ENCODE measurements at places on chromosomes 11 and 22.

DNA sequence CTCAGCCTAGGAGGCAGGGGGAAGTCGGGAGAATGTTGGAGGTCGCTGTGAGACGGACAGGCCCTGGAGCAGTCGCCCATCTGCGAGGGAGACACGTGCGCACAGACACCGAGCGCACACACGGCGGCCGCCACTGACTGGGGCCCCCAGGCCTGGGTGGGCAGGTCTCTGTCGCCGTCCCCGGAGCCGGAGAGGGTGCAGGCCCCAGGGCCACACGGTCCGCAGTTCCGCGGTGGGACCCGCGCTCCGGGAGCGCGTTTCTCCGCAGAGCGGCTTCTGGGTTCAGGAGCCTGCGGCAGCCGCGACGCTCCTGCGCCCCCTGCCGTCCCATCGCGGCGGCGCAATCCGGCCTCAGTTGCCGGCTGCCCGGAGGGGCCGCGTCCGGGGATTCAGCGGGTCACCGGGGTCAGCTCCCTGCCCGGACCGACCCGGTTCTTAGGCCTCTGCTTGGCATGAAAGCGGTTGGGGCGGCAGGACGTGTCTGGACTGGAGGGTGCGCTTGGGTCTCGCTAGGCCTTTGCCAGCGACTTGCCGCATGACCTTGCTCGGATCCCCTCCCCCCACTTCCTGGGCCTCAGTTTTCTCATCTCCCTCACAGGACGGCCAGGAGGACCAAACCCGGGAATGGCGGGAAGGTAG lies 31.2 kb downstream of the PDE2A start:
- DNase-seq = peak; percentile 55

DNA sequence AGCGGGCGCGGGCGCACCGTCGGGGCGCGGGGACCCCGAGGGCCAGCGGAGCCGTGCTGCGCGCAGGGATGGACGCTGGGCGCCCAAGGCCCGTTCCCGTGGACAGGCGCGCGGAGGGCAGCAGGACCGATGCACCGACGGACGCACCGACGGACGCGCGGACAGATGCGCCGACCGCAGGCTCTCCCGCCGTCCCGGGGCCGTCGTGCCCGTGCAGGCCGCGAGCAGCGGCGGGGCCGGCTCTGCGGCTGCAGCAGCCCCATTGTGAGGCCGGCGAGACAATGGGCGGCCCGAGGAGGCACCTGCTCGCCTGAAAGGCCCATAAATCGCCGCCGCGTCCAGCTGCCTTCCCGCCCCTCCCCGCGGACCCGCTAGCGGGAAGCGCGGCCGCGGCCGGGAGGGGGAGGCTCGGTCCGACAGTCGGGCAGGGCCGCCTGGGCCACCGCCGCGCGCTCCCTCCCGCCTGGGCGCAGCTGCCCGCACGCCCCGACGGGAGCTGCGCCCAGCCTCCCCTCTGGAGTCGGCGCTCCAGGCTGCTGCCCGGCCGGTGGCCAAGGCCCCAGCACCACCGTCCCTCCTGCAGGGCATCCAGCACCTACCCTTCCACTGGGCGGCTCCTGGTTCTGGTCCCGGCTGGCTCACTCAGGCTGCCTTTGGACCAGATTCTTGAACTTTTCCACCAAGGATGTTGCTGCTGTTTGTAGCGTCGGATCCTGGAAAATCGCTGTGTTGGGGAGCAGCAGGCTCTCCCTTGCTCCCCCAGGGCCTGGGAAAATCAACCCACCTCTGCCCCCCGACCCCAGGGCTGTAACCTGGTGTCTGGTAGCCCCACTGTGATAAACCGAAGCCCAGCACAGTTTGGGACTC lies 15.8 kb downstream of the CDKN1C start:
- DNase-seq = no peak

DNA sequence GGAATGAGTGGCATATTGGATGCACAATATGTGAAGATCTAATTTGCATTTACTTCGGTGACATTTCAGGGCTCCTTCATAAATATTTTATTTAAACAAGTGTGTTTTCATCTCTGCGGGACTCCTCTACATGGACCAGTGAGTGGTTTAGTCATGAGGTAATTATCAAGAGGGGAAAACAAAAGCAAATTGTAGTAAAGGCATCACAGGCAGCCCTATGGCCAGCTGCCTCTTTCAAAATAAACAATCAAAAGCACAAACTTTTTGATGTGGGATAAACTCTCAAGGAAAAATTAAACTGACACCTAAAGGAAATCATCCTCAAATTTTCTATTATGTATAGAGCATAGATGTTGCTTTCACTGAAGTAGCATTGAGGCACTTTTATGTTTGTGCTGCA lies 6.0 kb downstream of the SYT9 start:
- DNase-seq = no peak

- no peak for DNase-seq
These were observed 4.5 kb downstream of the MYEOV start for GRCh38 chr11:69298267-69299022.

DNA sequence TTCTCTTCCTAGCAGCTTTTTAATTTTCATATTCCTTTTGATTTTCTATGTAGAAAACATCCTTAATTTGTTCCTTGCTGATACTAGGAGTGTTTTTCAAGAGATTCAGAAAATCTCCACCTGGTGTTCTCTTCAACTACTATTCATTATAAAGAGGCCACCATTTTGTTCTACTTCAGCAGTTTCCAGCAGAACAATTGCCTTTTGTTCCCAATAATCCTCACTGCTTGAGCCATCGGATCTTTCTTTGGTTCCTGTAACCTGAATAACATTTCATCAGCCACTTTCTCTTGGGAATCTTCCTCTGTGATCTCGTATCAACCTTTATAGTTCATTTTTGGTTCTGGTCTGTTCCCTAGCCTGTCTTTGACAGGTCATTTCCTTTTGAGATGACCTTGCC lies 1.8 kb upstream of the OR10A5 start:
- DNase-seq = peak; percentile 16

GRCh38 chr11:130047141-130047540 lies 22.6 kb upstream of the APLP2 start:
- no peak for DNase-seq

- DNase-seq = no peak
These were observed 129.9 kb downstream of the NAV2 start for GRCh38 chr11:19842505-19842904.

- DNase-seq = no peak
These were observed 5.0 kb downstream of the PHLDB1 start for GRCh38 chr11:118612378-118612777.

DNA sequence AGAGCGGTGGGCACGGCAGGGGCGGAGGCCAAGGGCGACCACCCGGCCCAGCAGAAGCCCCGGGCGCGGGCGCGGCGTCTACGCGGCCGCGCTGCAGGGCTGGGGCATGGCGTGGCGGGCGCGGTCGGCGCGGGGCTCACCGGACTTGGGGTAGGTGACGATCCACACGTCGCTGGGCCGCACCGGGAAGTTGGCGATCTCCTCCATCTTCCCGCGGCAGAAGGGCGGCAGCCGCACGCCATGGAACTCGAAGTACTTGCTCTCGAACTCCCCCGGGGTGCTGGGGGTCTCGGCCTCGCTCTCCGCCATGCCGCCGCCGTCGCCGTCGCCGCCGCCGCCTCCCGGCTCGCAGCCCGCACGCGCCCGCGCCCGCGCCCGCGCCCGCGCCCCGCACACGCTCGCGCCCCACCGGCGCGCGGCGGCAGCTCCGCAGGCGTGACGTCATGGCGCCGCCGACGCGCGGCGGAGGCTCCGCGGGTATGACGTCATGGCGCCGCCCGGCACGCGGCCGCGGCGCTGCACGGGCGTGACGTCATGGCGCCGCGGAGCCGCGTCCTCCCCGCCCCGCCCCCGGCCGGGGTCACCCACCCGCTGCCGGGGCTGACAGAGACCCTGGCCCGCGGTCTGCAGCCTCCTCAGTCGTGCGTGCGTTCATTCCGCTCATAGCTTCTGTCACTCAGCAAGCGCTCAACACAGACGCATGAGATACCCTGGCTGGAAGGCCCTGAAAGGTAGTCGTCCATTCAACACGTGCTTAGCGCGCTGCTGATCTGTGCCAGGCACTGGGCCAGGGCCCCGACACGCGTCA lies at the start of gene SULT4A1:
TSS of gene SULT4A1 (minus strand) at position 440 of the 808 bp plus-strand sequence. CDS start at position 309, 131 bp downstream.
- DNase-seq = peak; percentile 22

- no peak for DNase-seq
These were observed 350.6 kb downstream of the ETS1 start for GRCh38 chr11:128236506-128237498.

- no peak for DNase-seq
These were observed 69.4 kb downstream of the DDX10 start for GRCh38 chr11:108734283-108734682.

- no peak for DNase-seq
These were observed 507.6 kb upstream of the LARGE1 start for GRCh38 chr22:34427841-34428240.

GRCh38 chr22:42444077-42444904 lies 12.1 kb upstream of the NFAM1 start:
- DNase-seq = peak; percentile 82

DNA sequence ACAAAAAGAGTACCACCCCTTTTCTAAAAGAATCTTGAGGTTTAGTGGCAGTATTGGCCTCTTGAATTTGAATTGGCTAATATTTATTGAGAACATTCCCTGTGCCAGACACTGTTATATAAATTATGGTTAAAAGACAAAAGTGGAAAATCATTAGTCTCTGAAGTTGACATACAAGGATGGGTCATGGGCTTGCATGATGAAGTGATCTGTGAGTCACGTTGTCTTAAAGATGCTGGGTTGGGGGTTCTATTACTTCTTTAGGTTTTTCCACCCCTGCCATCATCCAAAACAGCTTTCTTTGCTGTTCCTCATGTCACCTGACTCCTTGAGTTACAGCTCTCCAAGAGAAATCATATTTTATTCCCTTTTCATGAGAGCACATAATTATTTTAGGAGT lies 85.0 kb downstream of the CD44 start:
- no peak for DNase-seq

- DNase-seq = no peak
These were observed 28.7 kb downstream of the ZBTB16 start for GRCh38 chr11:114088216-114088615.

GRCh38 chr11:30206249-30206996 lies 24.4 kb upstream of the FSHB start:
- DNase-seq = no peak

GRCh38 chr22:48382197-48382596 lies 1445.5 kb downstream of the BRD1 start:
- DNase-seq = no peak

GRCh38 chr11:113896156-113896879 lies 8.3 kb upstream of the HTR3B start:
- DNase-seq = peak; percentile 42

Measured in NCI-H510A treated with DMSO at 0.1 percent for 48 hours (cell line).